Cardiac septum (tissue), 1 donor: ENCODE measurements at places on chromosomes 16 and 17. TPM values are rescaled to one million over a fixed set of nuclear protein-coding genes. Genes with fewer than 3 reads are reported as not detected.
A peak's percentile ranks its signal among the peaks of the same experiment; 100 is the strongest.

Gene METTL2A
- 17.1 TPM for total RNA-seq

- DNase-seq, result no peak
Measured at GRCh38 chr16:83308414-83308813, 499.4 kb upstream of the HSBP1 start.

- no peak for DNase-seq
Measured at GRCh38 chr17:67095803-67096202, 51.4 kb downstream of the CACNG1 start.

GRCh38 chr16:17316005-17316404 lies 154.8 kb downstream of the XYLT1 start:
- no peak for DNase-seq

- DNase-seq, result no peak
Measured at GRCh38 chr17:40068129-40068581, 5.4 kb downstream of the THRA start.

- no peak for DNase-seq
Measured at GRCh38 chr17:74898376-74898946, 5.0 kb upstream of the FADS6 start.

Gene TOP2A
- 0.51 TPM for total RNA-seq

DNA sequence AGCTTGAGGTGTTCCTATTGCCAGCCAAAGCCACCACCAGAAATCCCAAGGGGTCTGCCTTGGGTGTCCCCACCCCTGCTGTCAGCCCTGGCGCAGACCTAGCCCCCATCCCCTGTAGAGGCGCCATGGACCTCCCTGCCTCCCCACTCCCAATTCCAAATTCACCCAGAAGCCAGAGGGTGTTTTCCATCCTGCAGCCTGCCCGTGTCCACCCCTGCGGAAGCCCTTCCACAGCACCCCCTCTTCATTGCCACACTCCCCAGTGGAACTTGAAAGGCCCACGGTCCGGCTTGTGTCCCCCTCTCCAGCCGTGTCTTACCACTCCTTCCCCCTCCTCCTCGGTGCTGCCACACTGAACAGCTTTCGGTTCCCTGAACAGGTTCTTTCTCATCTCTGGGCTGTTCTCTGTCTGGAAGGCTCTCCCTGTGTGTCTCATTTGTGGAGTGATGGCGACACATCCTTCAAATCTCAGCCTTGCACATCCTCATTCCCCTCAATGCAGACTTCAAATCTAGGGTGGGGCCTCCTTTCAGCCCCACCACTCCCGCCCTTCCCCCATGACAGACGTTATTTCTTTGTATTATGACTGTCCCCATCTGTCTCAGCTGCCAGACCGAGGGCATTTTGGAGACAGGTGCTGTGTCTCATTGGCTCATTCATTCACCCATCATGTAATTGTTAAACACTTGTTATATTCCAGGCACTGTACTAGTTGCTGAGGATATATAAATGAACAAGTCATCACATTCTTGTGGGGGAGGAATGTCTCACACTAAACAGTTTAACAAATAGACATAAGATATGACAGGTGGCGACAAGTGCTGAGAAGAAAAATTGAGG lies 36.3 kb downstream of the ADGRG5 start:
- DNase-seq, result no peak

GRCh38 chr16:86713021-86713631 lies 134.8 kb downstream of the FOXL1 start:
- peak; percentile 43 for DNase-seq

Gene TBC1D3
- not detected for total RNA-seq

GRCh38 chr17:4594931-4595684 lies 10.8 kb downstream of the SMTNL2 start:
- no peak for DNase-seq

DNA sequence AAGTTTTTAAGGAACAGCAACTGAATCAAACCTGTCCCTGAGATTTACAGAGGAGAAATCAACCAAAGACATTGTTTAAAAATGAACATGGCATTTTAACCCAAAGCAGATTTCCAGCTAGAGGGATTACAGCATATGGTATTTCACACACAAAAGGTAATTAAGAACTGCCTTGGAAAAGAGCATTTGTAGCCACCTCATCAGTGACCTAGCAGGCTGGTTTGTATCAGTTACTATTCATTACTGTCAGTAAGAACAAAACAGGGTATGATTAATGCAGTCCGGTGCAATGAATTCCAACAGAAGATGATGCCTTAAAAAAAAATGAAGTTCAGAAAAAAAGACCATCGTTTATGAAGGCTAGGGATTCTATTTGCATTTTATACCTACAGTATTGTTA lies 219.9 kb downstream of the CHD9NB start:
- DNase-seq, result no peak

GRCh38 chr17:10120749-10121148 lies 77.7 kb downstream of the GAS7 start:
- DNase-seq, result no peak

DNA sequence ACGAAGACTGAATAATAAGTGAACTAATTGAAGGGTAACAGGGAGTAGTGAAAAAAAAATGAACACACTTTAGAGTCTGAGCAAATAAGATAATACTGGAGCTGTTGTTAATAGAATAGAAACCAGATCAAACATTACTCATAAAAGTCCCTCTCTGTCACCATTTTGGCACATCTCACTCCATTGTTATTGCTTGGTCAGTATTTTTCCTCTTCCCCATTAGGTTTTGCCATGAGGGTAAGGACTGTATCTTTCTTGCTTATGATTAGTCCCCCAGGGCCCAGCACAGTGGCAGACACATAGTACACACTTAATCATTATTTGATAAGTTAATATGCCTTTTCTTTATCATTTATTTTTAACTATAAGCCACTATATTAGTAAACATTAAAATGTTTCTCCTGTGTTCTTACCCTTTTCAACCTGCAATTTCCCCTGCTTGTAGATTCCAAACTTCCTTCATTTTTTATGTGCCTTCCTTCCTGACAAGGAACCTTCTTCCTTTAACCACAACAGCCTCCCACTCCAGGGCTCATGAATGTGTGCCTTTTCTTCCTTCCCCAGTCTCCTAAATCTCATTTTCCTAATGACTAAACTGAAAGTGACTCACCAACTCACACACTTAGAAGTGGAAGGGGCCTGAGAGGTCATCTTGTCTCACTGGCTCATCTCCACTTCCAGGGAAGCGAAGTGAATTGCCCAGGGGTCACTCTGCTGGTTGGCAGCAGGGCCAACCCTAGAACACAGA lies 88.2 kb upstream of the HAS3 start:
- no peak for DNase-seq

- DNase-seq, result no peak
Measured at GRCh38 chr17:58621174-58621573, 70.7 kb downstream of the TEX14 start.

DNA sequence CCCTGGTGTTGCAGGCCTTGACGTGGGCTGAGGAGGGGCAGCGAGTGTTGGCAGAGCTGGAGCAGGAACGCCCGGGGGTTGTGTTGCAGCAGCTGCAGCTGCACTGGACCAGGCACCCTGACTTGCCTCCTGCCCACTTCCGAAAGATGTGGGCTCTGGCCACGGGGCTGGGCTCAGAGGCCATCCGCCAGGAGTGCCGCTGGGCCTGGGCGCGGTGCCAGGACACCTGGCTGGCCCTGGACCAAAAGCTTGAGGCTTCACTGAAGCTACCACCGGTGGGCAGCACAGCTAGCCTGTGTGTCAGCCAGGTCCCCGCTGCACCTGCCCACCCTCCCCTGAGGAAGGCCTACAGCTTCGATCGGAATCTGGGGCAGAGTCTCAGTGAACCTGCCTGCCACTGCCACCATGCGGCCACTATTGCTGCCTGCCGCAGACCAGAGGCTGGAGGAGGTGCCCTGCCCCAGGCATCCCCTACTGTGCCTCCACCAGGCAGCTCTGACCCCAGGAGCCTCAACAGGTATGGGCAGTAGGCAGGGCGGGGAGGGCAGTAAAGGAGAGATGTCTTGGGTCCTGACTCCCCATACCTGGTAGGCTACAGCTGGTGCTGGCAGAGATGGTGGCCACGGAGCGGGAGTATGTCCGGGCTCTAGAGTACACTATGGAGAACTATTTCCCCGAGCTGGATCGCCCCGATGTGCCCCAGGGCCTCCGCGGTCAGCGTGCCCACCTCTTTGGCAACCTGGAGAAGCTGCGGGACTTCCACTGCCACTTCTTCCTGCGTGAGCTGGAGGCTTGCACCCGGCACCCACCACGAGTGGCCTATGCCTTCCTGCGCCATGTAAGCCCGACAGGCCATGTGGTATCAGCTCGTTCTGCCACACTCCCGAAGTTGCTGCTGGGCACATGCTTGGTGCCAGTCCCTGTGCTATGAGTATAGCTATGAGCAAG lies 5.6 kb downstream of the PLEKHG4 start:
- no peak for DNase-seq

Gene RNF43
- total RNA-seq, result 1.6 TPM

GRCh38 chr16:85149776-85150175 lies 37.5 kb upstream of the CIBAR2 start:
- peak; percentile 83 for DNase-seq

Gene CNGB1
- total RNA-seq, result not detected

- DNase-seq, result no peak
Measured at GRCh38 chr16:19166500-19166899, 1.5 kb upstream of the SYT17 start.

DNA sequence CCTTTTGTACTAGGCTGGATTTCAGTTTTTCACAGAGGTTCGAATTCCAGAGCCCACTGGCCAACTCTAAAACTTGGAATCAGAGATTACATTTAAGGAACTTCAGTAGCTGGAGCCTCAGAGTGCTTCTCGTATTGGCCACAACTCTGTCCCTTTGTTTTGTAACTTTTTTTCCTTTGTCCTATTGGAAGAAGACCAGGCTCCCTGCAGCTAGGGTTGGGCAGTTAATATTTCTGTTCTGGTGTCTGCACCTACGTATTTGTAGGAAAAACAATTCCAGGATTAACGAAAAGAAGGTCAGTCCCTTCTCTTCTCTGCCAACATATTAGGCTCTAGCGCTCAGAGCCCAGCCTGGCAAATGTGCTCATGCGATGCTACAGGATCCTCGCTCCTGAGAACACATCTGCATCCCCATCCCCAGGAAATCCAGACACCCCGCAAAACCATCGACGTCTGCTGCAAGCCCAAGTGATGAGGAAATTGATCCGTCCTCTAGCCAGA lies 1.9 kb downstream of the CDH11 start:
- no peak for DNase-seq

DNA sequence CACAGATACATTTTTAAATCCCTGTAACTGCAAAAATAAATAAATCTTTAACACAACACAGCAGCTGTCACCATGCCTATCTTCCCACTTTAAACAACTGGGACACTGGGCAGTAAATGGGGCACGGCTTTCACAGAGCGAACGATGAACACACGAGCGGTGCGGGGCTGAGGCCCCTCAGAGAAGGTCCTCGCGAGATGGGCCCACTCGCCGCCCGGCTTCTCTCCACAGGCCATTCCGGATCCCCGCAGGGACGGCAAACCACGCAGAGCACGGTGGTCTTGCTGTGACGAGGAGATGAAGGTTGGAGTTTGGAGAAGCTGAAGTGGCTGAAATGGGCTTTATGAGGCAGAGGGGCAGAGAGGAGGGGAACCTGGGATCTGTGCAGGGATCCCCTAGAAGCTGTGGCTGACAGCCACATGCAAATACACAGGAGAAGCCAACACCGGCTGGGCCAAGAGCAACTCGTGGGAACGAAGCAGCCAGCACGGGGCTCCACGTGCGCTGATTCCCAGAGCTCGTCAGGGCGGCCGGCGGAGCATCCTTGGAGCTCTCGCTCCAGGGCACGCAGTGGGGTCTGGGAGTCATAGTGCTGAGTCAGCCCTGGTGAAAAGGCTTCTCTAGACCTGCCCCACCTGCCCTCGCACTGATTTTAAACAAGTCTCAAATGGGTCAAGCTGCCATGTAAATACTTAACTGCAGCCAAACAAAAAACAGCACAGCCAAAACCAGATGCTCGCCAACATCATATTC lies 31.7 kb downstream of the CCDC57 start:
- DNase-seq, result no peak

Gene SLC5A11
- total RNA-seq, result not detected

GRCh38 chr16:55732496-55732895 lies 76.7 kb downstream of the SLC6A2 start:
- DNase-seq, result no peak

Gene DNAH9
- not detected for total RNA-seq

DNA sequence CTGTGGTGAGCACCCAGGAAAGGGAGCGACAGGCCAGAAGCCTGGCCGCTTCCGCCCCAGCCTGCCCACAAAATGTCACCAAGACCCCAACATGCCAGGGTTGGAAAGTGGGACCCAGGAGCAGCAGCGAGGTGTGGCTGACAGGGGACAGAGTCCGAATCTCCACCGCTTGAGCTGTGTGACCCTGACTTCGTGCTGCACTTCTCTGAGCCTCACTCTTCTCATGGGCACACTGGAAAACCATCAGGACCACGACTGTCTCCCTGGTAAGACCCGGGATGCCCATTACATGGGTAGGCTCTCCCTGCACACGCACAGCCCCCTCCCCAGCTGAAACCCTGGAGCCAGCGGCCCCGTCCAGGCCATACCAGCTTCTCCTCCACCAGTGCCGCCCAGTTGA lies 34.9 kb downstream of the PPL start:
- no peak for DNase-seq

Gene BIRC5
- 0.38 TPM for total RNA-seq

Gene CLN3
- 9.1 TPM for total RNA-seq

- DNase-seq, result no peak
Measured at GRCh38 chr17:31595076-31595475, 203.6 kb downstream of the RAB11FIP4 start.

GRCh38 chr17:34619687-34620217 lies 40.4 kb downstream of the TMEM132E start:
- no peak for DNase-seq

Gene NHLRC4
- total RNA-seq, result 0.30 TPM
